ENCODE measurements at places on chromosomes 7 and 10.

GRCh38 chr10:109022417-109023049 is 900.8 kb downstream of the XPNPEP1 start:
- no peak for DNase-seq

DNA sequence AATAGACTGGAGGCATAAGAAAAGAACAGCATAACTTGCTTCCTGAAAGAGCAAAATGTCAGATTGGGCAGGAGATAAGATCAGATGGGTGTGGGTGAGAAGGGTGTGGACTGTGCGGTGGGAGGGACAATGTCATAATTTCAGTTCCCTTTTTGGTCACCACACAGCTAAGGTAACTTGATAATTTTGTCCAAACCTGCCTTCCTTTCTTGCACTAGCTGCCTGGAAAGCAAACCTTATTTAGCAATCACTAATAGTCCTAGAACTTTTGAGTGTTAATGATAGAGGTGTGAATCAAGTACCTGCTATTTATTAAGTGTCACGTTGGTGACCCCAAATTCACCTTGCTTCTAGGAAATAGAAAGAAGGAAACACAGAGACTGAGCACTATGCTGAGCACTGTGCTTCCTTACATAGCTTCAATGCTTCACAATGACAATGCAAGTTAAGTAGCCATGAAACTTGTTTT is 72.4 kb upstream of the SP4 start:
- DNase-seq: no peak

GRCh38 chr10:117621196-117621595 is 78.7 kb downstream of the EMX2 start:
- DNase-seq: no peak

GRCh38 chr10:85609509-85609908 is 757.1 kb downstream of the GRID1 start:
- no peak for DNase-seq

- no peak for DNase-seq
These were observed 79.6 kb downstream of the ANKRD7 start for GRCh38 chr7:118304100-118304499.

DNA sequence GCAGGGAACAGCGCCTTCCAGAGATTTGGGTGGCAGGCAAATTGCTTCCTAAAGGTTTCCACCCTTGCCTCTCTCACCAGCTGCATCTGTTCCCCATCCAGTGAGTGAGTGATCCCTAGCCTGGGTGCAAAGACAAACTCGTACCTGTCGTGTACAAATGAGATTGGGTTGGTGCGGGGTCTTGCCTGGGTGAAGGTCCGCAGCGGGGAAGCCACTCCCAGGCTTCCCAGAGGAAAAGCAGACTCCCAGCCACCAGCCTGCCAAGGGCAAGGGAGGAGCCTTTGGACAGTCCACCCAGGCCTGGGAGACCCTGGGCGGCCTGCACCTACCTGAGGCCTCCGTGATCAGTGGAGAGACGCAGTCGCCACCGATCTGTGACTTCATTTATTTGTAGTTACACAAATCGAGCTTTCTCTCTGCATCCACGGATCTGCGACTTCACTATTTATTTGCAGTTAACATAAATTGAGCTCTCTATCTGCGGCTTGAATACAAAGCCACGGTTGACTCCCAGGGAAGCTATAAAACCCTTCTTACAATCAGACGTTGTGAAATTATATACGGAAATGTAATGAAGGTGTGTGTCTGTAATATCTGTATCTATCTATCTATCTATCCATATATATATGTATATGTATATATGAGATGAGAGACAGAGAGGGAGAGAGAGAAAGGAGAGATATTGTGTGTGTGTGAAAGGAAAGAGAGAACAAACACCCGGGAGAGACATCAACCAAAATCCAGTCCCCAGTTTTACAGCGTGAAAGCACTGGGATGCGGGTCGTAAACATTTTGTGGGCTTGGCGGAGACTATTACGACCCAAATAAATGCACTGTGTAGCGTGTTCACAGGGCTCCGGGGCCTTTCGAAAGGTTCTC is 3.0 kb upstream of the HOXA7 start:
- no peak for DNase-seq

GRCh38 chr7:55473932-55474331 is 98.4 kb downstream of the VOPP1 start:
- no peak for DNase-seq

DNA sequence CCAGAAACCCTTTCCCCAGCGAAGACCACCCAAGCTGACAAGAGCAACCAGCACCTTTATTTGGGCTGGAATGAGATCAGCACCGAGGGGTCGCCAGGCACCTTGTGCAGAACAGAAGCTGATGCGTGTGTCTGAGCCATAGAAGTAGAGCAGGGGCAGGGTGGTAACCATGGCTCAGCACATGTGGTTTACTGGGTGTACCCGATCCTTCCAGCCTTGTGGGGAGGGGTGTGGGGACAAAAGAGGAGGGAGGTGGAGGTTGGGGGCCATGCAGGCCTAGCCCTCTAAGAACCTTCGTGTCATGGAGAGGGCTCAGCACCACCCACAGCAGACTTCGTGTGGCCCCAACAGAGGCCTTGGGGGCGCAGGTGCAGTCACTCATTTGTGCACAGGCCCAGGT is 84.0 kb upstream of the GTF2I start:
- no peak for DNase-seq

GRCh38 chr10:78359640-78360091 is 326.0 kb downstream of the RPS24 start:
- no peak for DNase-seq

DNA sequence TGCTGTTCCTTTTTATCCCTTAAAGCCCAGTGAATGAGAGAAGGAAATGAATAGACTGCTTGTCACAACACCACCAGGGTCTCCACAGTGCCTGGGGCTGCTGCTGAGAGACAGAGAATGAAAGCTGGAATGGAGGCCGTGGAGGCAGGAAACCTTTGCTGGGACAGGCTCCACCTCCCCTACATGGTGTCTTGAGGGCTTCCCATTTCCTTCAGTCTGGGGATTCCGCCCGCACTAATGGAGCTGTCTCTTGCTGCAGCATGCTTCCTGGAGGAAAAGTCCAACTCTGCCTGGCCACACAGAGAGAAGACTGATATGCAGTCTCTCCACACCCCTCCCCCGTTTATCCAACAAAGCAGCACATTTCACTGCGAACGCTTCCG is 54.5 kb downstream of the LRRC4 start:
- DNase-seq: no peak

DNA sequence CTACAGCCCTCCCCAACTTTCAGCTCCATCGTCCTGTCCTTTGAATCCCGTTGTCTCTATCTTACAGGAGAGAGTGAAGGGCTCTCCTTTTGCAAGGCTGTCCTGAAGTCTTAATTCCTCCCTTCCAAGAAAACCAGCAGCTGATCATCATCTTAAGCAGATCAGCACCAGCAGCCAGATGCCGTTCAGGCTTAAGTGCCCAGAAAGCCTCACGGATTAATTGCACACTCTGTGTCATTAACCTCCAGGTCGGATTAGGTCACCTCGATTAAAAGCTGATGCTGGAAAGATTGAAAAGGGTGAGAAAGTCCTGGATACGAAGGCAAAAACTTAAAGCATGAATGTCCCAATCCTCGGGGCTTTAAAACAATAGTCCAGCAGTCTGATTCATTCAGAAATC is 24.8 kb upstream of the ADARB2 start:
- no peak for DNase-seq

Data from brain pericyte (primary cell).